ENCODE measurements at places on chromosomes 6 and 20.

GRCh38 chr20:40476461-40476860 lies 212.6 kb downstream of the MAFB start:
- DNase-seq: no peak

DNA sequence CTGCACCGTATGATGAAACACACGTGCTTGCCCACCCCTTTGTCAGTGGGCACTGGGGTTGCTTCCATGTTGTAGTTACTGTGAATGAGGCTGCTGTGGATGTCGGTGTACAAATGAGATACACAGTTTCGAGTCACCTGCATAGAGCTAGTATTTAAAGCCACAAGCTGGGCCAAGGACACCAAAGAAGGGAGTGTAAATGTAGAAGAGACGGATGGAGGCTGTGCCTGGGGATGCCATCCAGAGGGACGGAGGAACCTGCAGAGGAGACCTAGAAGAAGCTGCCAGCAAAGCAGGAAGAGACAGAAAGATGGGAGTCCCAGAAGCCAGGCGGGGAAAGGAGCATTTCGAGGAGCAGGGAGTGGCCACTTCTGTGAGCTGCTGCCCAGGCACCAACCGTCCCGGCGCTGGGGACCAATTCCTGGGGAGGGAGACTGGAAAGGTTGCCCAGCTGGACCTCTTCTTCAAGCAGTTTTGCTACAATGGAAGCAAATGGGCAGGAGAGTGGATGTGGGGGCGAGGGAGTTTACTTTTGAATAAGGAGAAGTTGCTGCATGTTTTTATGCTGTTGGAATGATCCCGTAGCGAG lies 339.3 kb downstream of the ZFAND3 start:
- DNase-seq: no peak

- no peak for DNase-seq
Measured at GRCh38 chr6:43900916-43901732, 131.1 kb downstream of the VEGFA start.

GRCh38 chr6:10316373-10316721 lies 98.5 kb downstream of the TFAP2A start:
- no peak for DNase-seq

DNA sequence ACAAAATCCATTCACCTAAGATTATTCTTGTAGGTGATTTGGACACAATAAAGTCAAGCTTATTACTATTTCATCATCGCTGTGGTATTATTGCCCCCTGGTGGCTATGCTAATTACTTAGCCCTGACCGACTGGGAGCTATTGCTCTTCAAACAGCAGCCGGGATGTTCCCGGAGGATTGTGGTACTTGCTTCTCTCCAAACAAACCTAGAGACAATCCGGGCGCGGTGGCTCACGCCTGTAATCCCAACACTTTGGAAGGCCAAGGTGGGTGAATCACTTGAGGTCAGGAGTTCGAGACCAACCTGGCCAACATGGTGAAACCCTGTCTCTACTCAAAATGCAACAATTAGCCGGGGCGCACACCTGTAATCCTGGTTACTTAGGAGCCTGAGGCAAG lies 15.4 kb upstream of the STMND1 start:
- peak; percentile 11 for DNase-seq

GRCh38 chr6:32294566-32294965 lies 70.7 kb upstream of the NOTCH4 start:
- DNase-seq: no peak

DNA sequence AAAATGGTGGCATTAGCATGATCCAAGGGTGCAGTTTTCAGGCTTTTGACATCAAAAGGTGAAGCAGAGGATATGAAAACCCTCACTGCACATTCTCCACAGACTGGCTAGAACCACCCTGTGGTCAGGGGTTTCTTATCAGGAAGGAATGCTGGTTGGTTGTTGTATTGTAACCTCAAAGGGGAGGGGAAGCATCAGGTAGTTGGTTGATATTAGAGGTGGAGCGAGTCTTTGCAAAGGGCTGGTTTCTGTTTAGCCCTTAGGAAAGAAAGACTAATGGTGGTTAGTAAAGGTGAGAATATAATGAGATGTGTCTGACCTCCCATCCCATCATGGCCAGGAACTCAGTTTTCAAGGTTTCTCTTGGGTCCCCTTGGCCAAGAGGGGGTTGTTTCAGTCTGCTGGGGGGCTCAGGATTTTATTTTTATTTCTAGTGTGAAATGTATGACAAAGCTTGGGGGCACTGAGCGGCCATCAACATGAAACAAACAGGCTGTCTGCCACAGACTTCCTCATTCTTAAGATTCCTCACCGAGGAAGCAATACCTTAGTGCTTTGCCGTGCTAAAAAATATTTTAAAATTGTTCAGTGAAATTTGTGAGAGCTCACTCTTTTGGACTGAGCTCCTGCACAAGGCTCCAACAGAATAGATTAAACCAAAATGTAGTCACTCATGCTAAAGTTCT lies 47.5 kb upstream of the PROKR2 start:
- no peak for DNase-seq

GRCh38 chr6:132275066-132275970 lies 126.0 kb downstream of the MOXD1 start:
- DNase-seq: no peak

- DNase-seq: no peak
Measured at GRCh38 chr6:39425346-39426072, 103.0 kb upstream of the KCNK16 start.

DNA sequence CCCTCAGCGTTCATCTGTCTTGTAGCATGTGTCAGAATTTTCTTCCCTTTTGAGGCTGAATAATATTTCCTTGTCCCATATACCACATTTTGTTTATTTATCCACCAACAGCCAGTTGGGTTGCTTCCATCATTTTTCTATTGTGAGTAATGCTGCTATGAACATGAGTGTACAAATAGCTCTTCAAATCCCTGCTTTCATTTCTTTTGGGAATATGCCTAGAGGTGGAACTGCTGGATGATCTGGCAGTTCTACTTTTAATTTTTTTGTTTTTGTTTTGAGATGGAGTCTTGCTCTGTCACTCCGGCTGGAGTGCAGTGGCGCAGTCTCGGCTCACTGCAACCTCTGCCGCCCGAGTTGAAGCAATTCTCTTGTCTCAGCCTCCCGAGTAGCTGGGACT lies 64.7 kb downstream of the SASH1 start:
- DNase-seq: no peak

Data from CD4-positive, alpha-beta T cell treated with Interleukin-4 for 4 hours (primary cell).